ENCODE measurements at places on chromosomes 5 and 9. TPM values are rescaled to one million over a fixed set of nuclear protein-coding genes. Genes with fewer than 3 reads are reported as not detected.
A peak's percentile ranks its signal among the peaks of the same experiment; 100 is the strongest.

The GCNT4 gene
- 0.90 TPM for polyA plus RNA-seq

GRCh38 chr5:37207802-37208201, 41.4 kb downstream of the CPLANE1 start:
- no peak overlapping the region for H3K27ac ChIP-seq
- peaks cover 54% of the 10 kb centered on the region for H3K36me3 ChIP-seq
- no peaks in the 10 kb centered on the region for H3K4me1 ChIP-seq
- H3K27me3 ChIP-seq = no peaks in the 10 kb centered on the region

GRCh38 chr9:31347082-31347617, 1037.3 kb upstream of the ACO1 start:
- no peaks in the 10 kb centered on the region for H3K27me3 ChIP-seq
- DNase-seq = peak; percentile 51
- peak overlapping the region; percentile 59 for H3K27ac ChIP-seq
- peaks cover 8% of the 10 kb centered on the region for H3K4me1 ChIP-seq
- H3K4me3 ChIP-seq = no peak overlapping the region

The PCDHB11 gene
- 3.8 TPM for polyA plus RNA-seq

DNA sequence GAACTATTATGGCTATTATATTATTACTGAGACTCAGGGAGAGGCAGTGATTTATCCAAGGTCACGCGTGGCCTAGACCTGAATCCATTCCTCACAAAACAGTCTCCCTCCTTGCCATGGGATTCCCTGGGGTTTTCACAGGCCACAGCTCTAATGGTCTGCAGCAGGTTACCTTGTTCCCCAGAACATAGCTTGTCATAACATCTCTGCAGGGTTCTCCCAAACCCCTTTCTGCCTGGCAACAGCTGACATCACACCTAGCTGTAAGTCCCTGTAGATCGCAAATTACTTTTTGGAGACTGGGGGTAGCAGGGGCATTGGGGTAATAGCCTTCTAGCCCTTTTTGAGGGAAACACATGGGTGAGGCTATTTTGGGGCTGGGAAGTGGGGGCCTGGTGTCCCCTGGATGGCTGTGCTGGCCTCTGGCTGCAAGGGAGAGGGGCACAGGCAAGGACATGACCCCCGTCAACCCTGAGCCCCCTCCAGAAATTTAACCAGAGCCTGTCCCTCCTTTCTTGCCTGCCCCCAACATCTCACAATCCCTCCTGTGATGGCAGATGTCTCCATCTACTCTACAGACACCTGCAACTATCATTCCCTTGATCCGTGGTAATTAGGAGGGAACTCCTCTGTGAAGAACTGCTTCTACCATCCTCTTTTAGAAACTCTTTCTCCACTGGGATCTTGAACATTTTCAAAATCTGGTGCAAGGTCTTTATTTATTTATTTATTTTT, 1.3 kb downstream of the CD74 start:
- H3K27me3 ChIP-seq = no peaks in the 10 kb centered on the region
- peak overlapping the region; percentile 92 for H3K27ac ChIP-seq
- H3K36me3 ChIP-seq = peaks cover 24% of the 10 kb centered on the region
- peaks cover 6% of the 10 kb centered on the region for H3K4me1 ChIP-seq
- peak overlapping the region; percentile 48 for H3K4me3 ChIP-seq
